Progenitor cell of endocrine pancreas (in vitro differentiated cells): ENCODE measurements at places on chromosomes 4 and X. TPM values are rescaled to one million over a fixed set of nuclear protein-coding genes. Genes with fewer than 3 reads are reported as not detected.

GRCh38 chr4:35970366-35970960 lies 273.9 kb downstream of the ARAP2 start:
- no peak overlapping the region for H3K27ac ChIP-seq
- no peaks in the 10 kb centered on the region for H3K36me3 ChIP-seq
- no peaks in the 10 kb centered on the region for H3K27me3 ChIP-seq
- no peak overlapping the region for H3K4me3 ChIP-seq
- H3K4me1 ChIP-seq, result no peaks in the 10 kb centered on the region

DNA sequence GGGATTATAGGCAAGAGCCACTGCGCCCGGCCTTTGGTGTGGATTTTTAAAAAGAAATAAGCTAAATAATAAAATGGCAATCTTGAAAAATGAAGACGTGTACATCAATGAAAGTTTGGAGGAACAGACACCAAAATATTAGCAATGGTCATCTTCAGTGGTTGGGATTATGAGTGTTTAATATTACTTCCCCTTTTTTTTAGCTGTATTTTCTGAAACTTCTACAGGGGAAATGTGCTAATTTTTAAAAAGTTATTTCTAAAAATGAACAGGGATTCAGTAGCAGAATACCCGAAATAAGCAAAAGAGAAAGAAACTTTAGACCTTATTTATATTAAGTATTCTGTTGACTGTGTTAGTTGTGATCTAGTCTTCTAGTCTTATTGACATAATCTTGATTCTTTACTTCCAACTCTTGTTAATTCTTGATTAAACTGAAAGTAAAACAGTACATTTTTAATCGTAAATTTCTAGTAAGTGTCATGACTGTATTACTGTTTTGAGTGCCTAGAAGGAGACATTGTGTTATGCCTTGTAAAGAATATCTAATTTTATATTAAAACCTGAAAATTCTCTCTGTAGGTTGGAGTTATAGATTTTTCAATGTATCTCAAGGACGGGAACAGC lies 51.3 kb downstream of the RUFY3 start:
- H3K4me1 ChIP-seq, result no peaks in the 10 kb centered on the region
- H3K27me3 ChIP-seq, result no peaks in the 10 kb centered on the region
- H3K4me3 ChIP-seq, result no peak overlapping the region
- H3K27ac ChIP-seq, result no peak overlapping the region
- H3K36me3 ChIP-seq, result peaks cover 11% of the 10 kb centered on the region

GRCh38 chr4:118683513-118683912 lies 1.7 kb upstream of the METTL14 start:
- no peak overlapping the region for H3K27ac ChIP-seq
- peaks cover 3% of the 10 kb centered on the region for H3K36me3 ChIP-seq
- H3K4me3 ChIP-seq, result peak overlapping the region; percentile 11
- no peak for DNase-seq
- peaks cover 6% of the 10 kb centered on the region for H3K27me3 ChIP-seq
- peaks cover 13% of the 10 kb centered on the region for H3K4me1 ChIP-seq

MGST2 gene
- total RNA-seq, result 62.5 and 66.1 TPM in 2 replicates

SNCA gene
- total RNA-seq, result 13.4 and 16.2 TPM in 2 replicates

SRPK3 gene
- not detected in 2 replicates for total RNA-seq

CXCL13 gene
- not detected in 2 replicates for total RNA-seq

MMRN1 gene
- 1.6 and 1.7 TPM in 2 replicates for total RNA-seq
